ENCODE measurements at places on chromosomes 6 and 20.

DNA sequence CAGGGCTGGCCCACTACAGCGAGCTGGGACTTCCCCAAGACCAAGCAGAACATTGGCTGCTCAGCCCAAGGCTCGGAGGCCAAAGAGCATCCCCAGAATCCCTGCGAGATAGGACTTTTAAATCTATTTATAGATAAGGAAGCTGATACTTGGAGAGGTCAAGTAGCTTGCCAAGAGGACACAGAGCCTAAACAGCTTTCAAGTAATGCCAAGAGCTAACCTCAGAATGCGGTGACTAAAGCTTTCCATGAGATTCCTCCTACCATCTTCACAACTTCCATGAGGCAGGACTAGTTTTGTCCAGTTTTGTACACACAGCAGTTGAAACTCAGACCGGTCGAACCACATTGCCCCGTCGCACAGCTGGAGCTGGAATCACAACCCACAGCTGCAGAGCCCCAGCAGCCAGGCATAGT lies 168.1 kb upstream of the TOP1 start:
- peak; percentile 58 for DNase-seq

DNA sequence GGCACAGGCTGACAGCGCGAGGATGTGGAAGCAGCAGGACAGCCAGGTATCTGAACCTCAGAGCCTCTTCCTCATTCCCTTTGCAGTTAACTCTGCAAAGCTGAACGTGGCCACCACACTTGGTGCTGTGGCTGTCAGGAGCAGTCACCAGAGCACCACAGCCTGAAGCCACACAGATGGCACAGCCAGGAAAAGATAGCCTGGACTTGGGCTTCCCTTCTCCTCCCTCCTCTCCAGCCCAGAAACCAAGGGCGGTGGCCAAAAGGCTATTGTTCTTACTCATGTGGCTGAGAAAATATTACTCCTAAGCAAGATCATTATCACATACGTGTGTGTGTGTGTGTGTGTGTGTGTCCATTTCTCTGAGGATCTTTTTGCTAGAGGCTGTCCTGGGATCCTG lies 39.8 kb downstream of the CD164 start:
- no peak for DNase-seq

- DNase-seq, result no peak
Measured at GRCh38 chr20:38272961-38273360, 12.4 kb upstream of the KIAA1755 start.

DNA sequence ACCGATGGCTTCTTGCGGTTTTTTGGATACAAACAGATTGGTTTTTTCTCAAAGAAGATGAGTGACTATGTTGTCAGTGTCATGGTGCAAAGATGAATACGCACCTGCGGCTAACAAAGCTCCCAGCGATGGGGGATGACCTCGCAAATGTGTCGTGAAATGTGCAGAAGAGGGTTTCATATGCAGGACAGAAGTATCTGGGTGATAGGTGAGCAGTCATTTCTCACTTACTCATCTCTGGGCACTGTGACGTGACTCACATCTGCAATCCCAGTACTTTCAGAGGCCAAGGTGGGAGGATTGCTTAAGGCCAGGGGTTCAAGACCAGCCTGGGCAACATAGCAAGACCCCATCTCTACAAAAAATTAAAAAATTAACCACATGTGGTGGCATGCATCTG lies 216.3 kb downstream of the ERMARD start:
- no peak for DNase-seq

DNA sequence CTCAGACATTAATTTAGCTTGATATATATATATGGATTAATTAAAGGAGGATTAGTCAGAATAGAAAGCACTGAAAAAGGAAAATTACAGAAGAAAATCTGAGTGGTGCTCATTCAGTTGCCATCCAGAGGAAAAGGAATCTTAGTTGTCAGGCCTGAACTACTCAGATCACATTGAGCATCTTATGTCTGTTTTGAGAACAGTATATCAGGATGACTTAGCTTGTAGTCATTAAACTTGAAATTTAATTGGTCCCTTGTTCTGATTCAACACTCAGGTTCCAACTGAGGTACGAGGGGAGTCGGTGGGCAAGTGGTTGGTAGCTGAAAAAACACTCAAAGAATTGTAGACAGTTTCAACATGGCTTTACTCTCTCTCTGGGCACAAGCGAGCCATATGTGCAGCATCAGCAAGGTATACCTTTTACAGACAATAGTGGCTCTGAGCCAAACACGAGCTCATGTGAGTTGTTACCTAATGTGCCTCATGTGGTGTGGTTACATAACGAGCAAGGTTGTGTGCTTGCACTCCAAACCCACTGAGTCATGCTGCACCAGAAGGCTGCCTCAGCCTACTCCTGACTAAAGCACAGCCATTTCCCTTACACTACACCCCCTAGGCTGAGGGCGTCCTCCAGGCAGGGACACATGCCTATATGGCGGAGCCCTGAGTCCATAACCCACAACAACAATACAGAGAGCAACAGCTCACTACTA lies 73.0 kb upstream of the HMGN3 start:
- DNase-seq, result no peak

DNA sequence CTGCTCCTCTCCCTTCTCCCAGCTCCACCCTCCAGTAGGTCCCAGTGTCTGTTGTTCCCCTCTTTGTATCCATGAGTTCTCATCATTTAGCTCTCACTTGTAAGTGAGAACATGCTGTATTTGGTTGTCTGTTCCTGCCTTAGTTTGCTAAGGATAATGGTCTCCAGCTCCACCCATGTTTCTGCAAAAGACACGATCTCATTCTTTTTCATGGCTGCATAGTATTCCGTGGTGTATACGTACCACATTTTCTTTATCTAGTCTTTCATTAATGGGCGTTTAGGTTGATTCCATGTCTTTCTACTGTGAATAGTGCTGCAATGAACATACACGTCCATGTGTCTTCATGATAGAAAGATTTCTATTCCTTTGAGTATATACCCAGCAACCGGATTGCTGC lies 136.6 kb downstream of the MYLK4 start:
- no peak for DNase-seq

- no peak for DNase-seq
Measured at GRCh38 chr20:60001108-60001507, 42.9 kb downstream of the CDH26 start.

DNA sequence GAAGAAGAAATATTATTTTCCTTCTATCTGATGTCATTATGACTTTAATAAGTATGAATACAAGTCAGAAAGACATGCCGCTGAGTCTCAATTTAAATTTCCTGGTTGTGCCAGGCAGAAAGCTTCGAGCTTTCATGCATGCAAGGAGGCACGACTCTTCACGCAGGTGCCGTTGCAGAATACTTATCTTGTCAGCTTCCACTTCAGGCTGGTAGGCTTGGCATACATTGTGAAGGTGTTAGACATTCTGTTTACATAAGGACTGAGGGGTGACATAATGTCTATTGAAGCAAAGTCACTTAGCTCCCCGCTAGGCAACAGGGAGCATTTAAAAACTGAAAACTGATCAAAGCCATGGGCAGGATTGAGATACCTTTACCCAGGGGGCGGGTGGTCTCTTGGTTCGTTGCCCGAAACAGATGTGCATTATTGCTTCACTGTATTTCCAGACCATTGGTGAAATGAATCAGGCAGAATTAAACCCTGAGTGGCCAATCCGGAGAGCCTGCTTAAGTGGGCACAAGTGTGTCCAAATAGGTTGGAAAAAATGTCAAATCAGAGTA lies 16.4 kb downstream of the BMP6 start:
- no peak for DNase-seq

DNA sequence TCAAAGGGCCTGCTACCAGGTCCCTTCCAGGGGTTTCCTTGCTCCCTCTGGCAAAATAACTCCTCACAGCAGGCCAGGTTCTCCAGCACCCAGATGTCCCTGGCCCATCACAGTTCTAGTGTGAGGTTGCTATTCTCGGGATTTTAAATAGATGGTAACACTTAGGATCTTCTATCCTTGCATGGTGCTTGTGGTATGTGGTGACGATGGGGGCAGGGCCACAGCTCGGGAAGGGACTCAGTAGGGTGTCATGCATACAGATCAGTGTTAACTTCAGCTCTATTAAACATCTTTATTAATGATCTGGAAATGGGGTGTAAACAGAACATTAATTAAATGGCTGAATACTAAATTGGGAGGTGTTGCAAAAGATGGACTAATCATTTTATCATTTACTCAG lies 323.8 kb downstream of the QKI start:
- no peak for DNase-seq

GRCh38 chr20:57431539-57431835 lies 40.3 kb downstream of the RBM38 start:
- DNase-seq, result no peak

GRCh38 chr6:28985462-28986164 lies 19.5 kb downstream of the ZNF311 start:
- DNase-seq, result peak; percentile 98

DNA sequence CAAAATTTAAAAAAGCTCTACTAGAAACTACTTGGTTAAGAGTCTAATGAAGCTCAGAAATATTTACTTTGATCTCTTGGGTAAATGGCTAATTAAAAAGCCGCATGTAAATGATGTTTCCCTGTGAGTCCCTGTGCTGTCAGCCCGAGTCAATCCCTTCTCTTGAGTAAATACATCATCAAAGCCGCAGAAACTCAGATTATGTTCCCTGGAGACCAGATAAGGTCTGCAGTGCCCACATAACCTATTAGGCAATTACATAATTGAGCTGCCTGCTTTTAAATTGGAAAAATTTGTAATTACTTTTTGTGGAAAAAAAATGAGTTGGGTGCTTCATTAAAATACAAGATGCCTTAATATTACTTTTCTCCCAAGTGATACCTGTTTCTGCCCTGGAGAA lies 83.1 kb downstream of the KIZ start:
- DNase-seq, result no peak

DNA sequence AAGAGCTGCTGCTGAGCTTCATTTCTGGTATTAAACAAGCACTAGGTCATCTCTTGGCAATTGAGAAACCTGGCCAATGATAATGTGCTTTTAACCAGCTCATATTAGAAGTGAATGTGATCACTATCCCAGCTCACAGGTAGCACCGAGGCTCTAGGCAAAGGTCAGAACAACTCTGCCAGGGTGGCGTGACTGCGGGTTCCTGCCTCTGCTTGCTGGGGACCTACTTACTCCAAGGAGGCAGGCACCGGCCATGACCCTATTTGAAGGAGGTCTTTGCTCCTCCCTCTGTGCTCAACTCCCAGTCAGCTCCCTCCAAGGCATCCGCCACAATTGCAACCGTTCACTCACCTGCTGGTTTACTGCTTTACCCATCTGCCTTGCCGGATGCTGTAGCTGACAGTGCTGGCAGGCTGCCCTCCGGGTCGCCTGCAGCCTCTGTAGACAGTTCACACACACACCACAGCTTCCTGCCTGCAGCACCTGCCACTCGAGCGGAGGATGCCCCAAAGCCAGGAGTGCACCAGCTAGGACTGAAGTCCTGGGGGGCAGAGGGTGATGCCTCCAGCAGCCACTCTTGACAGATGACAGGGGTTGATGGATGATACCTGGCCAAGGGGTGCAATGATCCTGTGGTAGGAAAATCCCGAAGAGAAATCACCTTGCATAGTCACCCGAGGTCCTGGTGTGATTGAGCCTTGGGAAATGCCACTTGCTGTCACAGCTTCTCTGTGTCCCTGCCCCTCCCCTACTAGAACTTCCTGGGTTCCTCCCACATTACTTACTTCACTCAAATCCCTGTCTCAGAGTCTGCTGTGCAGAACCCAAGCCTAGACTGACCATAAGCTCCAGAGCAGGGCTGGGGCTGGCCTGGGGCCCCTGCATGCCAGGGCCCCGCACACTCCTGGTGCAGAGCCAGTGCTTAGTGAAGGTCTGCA lies 8.8 kb upstream of the VSX1 start:
- no peak for DNase-seq

DNA sequence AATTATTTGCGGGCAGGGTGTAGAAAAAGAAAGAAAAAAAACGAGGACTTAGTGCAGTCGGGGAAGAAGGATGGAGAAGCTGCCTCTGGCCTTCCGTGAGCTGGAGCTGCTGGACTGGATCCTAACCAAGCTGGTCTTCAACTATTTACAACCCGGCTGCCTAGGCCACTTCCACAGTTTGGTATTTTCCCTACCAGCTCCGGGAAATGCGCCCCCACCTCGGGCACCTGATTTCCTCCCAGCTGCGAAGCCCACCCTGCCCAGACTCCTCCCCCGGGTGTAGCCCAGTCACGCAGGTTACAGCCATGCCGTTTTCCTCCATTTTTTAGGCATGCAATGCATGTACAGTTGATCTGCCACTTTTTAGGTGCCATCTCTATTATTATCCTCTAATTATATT lies 21.2 kb downstream of the THEMIS start:
- DNase-seq, result peak; percentile 79

DNA sequence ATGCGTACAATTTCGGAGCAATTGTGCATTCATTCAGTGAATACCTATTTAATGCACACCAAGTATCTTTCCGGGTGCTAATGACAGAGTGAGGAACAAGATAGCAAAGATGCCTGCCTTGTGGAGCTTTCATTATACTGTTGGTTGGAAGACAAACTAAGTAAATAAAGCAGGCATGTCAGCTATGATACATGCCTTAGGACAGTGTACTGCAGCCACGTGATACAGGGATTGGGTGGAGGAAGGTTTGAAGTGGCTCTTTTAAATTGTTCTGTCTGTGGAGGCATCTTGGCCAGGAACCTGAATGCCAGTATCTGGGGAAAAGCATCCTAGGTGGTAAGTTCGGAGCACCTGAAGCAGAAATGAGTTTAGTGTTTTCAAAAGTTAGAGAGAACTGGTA lies 3.0 kb upstream of the OTOR start:
- DNase-seq, result no peak
